ENCODE measurements at places on chromosomes 12 and 14.
A peak's percentile ranks its signal among the peaks of the same experiment; 100 is the strongest.

- no peak for DNase-seq
These were observed 143.6 kb downstream of the ITPR2 start for GRCh38 chr12:26689281-26689841.

- no peak for DNase-seq
These were observed 11.2 kb downstream of the KRT72 start for GRCh38 chr12:52590021-52590420.

GRCh38 chr12:98469109-98469508 is 46.3 kb upstream of the TMPO start:
- no peak for DNase-seq

GRCh38 chr12:3770891-3771290 is 18.0 kb upstream of the CRACR2A start:
- DNase-seq, result no peak

DNA sequence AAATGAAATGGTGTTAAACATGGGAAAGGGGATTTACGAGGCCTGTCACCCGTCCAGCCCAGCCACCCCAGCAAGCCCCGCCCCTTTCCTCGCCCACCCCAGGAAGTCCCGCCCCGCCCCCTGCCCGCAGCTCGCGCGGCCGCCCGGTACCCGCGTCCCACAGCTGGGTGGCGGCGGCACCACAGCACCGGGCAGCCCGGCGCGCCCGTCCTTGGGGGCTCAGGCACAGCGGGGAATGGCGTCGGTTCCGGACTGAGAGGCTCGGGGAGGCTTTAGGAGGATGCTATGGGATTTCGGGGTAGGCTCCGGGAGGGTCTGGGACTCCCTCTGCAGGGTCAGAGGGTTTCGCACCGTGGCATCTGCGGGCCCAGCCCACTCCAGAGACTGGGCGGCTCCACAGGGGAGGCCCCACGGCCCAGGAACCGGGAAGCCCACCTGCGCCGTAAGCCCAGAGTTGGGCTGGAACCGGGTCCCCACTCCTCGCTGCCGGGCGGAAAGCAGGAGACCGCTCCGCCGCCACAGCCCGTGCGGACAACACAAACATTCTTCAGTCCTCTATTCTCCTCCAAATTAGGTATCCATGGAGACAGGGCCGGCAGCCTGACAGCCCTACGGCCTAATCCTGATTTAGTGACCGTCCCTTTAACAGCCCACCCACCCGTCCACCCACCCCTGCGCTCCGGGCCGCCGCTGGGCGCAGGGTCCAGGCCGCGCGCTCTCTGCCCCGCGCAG is 1.4 kb downstream of the FIGNL2 start:
- no peak for DNase-seq

DNA sequence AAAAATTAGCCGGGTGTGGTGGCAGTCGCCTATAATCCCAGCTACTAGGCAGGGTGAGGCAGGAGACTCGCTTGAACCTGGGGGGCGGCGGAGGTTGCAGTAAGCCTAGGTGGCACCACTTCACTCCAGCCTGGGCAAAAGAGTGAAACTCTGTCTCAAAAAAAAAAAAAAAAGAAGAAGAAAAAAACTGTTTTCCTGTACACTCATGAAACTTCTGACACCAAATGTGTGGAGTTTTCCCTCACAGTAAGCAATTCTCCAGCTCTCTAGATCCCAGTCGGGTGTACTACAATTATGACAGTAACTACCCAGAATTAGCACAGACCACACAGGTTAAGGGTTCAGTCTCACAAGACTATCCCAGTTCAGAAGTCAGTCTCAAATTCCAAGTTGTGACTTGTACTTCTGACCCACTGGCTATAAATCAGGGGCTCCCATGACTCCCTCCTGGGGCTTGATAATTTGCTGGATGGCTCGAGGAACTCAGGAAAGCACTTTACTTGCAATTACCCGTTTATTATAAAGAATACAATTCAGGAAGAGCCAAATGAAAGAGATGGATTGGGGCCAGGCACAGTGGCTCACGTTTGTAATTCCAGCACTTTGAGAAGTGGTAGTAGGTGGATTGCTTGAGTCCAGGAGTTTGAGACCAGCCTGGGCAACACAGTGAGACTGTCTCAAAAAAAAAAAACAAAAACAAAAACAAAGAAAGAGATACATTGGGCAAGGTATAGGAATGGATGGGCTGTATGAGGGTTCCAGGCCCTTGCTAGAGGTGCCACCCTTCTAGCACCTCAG is 12.4 kb upstream of the ARF6 start:
- no peak for DNase-seq

GRCh38 chr14:100067971-100068959 is 3.0 kb downstream of the EVL start:
- peak; percentile 23 for DNase-seq

- no peak for DNase-seq
These were observed at the start of the genes BAG5 and COA8 for GRCh38 chr14:103562429-103563225. Gene BAG5, minus strand, starts transcription at chr14:103562657. Its CDS starts 1,493 bp downstream, at chr14:103561164. Gene COA8, plus strand, starts transcription at chr14:103562960. Its CDS starts 42 bp downstream, at chr14:103563002.

- no peak for DNase-seq
These were observed 334.9 kb downstream of the RMST start for GRCh38 chr12:97797473-97797872.

DNA sequence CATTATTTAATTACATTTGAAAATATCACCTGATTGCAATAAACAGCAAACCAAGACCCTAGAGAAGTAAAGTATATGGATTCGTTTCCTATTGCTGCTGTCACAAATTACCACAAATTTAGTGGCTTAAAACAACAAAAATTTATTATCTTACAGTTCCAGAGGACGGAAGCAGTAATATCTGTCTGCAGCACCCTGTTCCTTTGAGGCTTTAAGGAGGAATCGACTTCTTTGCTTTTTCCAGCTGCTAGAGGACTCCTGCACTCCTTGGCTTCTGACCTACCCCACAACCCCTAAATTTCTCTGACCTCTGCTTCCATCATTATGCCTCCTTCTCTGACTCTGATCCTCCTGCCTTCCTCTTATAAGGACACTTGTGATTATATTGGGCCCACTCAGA is 23.8 kb upstream of the PPM1A start:
- DNase-seq, result no peak

Data from esophagus squamous epithelium (tissue), 5 donors.